ENCODE measurements at places on chromosomes 5 and 9.

GRCh38 chr5:161713042-161713441 lies 27.5 kb downstream of the GABRA6 start:
- no peak for DNase-seq

DNA sequence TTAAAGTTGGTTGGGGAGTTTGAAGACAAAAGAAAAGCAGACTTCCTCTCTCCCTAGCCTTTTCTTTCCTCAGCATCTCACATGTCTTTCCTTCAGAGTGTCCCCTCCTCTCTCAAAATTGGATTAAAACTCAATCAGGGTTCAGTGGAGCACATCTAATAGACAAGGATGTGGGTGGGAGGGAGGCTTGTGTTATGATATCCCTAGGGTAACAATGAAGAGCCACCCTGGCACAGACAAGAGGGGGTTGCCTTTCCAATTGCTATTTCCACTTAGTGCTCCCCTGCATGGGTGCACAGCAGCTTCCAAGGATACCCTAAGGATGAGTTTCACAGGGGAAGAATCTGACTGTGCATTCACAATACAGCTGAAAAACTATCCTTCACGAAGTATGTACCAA lies 585.2 kb upstream of the C9orf72 start:
- no peak for DNase-seq

DNA sequence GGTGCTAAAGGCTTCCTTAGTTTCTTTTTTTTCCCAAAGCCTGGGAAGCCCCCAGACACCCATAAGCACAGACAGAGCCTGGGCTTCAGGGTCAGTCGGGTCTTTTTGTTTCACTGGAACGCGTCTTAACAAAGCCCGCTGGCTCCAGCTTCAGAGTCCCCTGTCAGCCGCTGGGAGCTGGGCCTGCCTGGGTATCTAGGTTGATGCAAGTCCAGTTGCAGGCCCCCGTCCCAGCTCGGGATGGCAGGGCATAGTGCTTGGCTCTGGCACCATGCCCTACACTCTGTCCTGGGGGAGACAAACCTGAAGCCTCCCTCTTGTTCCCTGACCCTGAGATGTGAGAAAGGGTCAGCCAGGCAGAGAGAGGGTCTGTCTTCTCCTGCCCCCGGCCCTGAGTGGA lies 14.5 kb downstream of the OLFM1 start:
- DNase-seq = no peak

DNA sequence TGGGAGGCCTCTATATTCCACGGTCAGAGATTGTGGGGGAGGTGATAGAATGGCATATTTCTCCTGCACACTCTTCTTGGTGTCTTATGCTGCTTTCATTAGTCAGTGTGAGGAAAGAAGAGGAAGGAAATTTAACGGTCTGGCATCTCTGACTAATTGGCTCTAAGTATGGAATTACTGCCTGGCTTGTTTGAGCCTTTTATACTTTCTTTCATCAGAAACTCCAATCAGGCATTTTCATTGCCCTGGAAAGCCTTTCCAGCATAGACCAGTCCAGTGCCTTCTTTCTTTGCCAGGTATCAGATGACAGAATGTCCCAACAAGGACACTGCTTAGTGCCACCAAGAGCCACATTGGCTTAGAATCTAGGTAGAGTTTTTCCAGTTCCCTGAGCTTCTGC lies 30.2 kb downstream of the CYSTM1 start:
- DNase-seq = no peak

DNA sequence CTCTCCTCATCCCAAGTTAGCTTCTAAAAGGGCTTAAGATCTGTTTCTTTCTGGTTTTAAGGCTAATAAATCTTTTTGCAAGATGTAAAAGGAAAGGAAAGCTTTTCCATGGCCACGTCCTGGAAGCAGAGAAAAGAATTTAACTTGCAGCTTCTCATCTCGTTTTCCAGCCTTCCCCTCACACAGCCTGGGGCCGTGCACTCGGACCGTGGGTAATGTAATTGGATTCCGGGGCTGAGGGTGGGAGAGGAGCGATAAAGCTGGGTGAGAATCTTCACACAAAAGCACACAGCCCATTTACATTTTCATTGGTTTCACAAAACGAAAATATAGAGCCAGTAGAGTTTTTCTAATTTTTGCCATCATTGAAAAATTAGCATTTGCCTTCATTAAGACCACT lies 91.2 kb downstream of the IRX2 start:
- DNase-seq = no peak

DNA sequence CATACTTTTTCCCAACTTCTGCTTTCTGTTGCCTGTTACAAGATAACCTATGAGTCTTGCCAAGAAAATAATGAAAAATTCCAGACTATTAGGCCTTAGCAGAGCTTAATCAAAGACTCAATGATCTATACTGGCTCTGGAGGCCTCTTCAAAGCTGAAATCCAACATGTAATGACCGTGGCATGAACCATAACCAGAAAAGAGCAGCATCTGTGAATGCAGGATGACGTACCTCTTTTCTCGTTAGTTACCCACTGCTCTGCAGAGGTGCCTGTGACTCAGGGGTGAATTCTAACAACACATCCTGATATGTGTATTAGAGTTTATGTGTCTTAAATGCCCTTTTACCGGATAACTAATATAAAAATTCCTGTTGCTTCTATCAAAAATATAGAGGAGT lies 645.4 kb downstream of the PRELID2 start:
- no peak for DNase-seq

- DNase-seq = no peak
Measured at GRCh38 chr9:80156756-80157472, 585.1 kb downstream of the TLE4 start.

- no peak for DNase-seq
Measured at GRCh38 chr5:163362840-163363371, 74.5 kb upstream of the CCNG1 start.

- DNase-seq = no peak
Measured at GRCh38 chr9:97636903-97637302, 3.3 kb downstream of the NCBP1 start.

DNA sequence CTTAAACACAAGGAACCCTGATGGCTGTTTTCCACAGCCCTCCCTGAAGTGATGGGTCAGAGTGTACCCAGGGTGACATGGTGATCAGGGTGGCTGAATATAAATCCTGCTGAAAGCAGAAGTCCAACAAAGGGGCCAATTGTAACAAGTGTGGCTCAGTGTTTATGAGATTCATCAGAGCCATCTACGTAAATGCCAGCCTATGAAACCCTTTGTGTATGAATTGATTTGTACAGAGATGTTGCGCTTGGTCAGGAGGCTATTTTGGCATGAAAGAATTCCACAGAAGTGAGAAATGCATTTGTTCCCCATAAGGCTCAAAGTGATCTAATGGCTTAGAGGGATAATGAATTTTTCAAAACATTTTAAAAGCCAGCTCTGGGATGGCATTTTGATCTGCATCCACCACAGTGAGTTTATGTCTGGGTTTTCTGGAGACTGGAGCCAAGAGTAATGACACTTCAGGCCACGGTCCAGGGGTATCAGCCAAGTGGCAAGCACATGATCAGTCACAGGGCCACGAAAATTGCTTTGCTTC lies 12.4 kb downstream of the PRUNE2 start:
- no peak for DNase-seq

GRCh38 chr5:155898284-155898683 lies 428.7 kb upstream of the SGCD start:
- no peak for DNase-seq

- DNase-seq = peak; percentile 50
Measured at GRCh38 chr5:133930061-133930812, 38.2 kb downstream of the C5orf15 start.

DNA sequence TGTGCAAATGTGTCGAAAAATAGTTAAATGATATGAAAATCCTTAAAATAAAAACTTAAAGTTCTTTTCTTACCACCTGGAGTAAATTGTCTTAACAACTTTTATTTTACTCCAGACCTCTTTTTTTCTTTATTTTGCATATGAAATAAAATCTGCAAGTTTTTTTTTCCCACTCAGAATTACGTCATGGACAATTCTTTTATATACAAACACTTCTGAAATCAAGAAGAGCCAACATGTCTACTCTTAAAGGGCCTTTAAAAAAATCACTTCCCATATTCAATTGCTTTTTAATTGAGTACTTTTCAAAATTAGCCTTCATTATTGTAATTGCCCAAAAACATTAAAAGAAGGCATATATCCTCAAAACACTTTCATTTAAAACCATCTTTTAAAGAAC lies 37.7 kb upstream of the ZFAND5 start:
- DNase-seq = no peak

GRCh38 chr5:73485715-73486114 lies 12.5 kb upstream of the BTF3 start:
- no peak for DNase-seq

GRCh38 chr5:97183100-97183929 lies at the start of gene RIOK2:
Gene RIOK2, minus strand, starts transcription at chr5:97183247. Its CDS starts 56 bp downstream, at chr5:97183191.
- DNase-seq = peak; percentile 81

GRCh38 chr9:38392235-38393127 lies at the start of gene ALDH1B1:
Gene ALDH1B1, plus strand, starts transcription at chr9:38392702. Its CDS starts 3,047 bp downstream, at chr9:38395749.
- peak; percentile 67 for DNase-seq
